ENCODE measurements at places on chromosomes 6 and 20.

- DNase-seq: no peak
Measured at GRCh38 chr20:57211908-57212533, 54.4 kb downstream of the BMP7 start.

DNA sequence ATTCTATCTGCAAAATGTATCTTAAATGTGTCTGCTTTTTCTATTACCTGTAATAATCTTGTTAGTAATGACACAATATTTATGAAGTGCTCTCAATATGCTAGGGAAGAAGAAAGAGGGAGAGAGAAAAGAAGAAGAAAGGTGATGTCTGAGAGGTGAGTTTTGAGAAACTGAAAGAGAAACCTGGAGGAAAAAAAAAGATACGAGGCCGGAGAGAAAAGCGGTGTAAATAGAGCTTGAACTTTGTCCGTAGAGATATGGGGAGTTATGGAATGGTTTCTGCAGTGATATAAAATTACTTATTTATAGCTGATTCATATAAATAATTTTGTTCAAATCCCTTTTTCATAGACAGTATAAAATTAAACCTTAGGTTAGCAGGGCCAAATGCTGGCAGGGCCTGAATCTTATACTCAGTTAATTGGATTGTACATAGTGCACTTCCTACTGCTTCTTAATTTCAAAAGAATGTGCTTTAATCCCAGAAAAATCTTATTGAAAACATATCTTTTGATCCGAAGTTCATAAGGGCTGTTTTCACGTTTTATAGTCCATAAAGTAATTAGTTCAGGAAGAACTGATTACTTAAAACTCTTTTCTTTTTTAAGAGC lies 43.0 kb downstream of the MYB start:
- DNase-seq: no peak

- DNase-seq: no peak
Measured at GRCh38 chr6:131262060-131262459, 126.8 kb downstream of the AKAP7 start.

GRCh38 chr6:65998544-65998943 lies 291.5 kb upstream of the EYS start:
- DNase-seq: no peak

- no peak for DNase-seq
Measured at GRCh38 chr6:137780447-137781034, 86.5 kb upstream of the TNFAIP3 start.
